ENCODE measurements at places on chromosomes 16 and 17.

DNA sequence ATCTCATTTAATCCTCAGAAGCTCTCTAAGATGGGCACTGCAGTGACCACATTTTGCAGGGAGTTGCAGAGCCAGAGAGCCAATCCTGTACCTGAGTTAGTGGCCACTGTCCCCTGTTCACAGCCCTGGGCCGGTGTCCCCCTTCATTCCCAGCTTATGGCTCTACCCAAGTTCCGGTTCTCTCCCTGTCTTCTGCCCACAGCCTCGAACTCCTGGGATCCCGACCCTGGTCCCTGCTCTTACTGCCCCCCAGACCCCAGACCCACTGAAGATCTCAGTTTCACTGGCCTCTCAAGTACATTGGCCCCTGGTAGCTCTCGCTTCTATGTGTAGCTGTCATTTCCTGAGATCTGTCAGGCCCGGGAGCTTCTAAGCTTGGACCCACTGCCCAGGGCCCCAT, 12.2 kb downstream of the ASGR2 start:
- no peak for DNase-seq

GRCh38 chr17:2551928-2552327, 40.2 kb upstream of the METTL16 start:
- no peak for DNase-seq

DNA sequence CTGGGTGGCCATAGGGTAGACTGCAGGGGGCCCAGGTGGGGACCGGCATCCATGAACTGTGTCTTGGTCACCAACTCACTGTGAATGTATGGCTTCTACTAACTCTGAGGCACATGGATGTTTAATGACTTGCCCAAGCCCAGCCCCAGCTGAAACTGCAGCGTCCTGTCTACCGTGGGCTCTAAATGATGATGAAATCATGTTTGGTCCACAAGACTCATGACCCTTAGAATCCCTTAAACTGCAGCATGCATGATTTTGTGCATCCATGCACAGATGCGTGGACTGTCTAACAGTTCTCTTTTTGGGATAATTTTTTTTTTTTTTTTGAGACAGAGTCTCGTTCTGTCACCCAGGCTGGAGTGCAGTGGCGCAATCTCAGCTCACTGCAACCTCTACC, 32.4 kb upstream of the CREBBP start:
- DNase-seq: no peak

DNA sequence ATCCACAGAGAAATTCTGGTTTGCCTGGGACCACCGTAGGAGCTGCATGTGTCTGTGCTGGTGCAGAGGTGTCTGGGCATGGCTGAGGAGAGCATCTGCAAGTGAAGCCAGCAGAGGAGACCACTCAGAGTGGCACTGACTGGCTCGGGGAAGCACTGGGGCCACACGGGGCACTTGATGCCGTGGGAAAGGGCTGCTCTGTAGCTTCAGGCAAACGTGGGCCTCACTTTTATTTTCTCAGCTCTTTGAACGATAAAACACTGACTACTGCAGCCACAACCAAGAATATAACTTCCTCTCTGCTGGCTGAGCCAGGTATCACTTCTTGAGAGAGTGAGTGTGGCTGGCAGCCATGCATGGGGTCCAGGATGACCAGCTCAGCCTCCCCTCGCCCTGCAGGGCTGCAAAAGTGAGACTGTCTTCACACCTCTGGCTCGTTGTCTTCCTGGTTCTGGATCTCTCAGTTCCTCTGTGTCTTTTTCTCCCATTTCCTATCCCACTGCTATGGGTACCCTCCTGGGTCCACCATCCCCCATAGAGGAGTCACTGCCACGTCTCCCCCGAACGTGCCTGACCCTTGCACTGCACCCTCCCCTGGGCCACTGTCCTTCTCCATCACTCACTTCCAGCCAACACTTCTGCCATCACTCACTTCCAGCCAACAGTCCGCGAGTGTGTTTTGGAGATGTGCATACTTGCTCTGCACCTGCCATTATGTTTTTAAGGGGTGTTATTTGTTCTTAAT, 201.4 kb upstream of the CHMP6 start:
- DNase-seq: no peak

DNA sequence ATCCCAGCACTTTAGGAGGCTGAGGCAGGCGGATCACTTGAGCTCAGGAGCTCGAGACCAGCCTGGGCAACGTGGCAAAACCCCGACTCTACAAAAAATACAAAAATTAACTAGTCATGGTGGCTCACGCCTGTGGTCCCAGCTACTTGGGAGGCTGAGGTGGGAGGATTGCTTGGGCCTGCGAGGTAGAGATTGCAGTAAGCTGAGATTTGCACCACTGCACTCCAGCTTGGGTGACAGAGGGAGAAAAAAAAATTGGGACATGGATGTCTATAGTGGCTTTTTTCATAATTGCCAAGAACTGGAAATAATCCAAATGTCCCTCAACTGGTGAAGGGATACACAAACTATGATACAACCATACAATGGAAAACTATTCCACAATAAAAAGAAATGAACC, 28.6 kb downstream of the OSBPL7 start:
- no peak for DNase-seq

DNA sequence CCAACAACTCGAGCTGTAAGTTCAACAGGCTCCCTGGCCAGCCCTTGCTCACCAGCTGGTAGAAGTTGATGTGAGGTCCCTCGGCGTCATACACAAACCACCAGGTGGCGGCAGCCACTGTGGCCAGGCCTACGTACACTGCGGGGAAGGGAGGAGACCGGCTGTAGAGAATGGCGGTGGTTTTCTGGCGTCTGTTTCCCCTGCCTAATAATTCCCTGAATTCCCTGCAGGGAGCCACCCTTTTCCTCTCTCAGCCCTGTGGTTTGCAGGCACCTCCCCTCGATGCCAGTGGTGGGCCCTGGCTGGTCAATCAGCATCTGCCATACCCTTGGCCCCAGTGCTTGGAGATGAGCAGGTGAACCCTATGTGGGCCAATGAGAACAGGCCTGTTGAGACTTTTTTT, 18.9 kb upstream of the P2RX1 start:
- DNase-seq: peak; percentile 64

DNA sequence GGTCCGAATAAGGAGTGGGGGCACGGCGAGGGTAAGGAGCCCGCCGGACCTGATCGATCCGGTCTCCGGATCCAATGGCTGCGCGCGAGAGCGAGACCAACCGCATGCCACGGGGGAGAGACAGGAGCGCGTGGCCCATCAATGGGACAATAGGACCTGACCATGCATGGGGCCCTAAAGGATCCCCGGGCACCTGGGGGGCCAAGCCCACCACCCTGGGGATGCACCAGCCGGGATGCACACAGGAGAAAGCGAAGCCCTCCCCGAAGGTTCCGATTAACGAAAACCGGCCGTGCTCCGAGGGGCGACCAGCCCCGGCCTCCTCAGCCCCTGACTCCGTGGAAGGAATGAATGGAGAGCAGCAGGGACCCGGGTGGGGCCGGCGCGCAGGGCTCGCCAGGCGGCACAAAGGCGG, 525 bp downstream of the JPT1 start:
- no peak for DNase-seq

DNA sequence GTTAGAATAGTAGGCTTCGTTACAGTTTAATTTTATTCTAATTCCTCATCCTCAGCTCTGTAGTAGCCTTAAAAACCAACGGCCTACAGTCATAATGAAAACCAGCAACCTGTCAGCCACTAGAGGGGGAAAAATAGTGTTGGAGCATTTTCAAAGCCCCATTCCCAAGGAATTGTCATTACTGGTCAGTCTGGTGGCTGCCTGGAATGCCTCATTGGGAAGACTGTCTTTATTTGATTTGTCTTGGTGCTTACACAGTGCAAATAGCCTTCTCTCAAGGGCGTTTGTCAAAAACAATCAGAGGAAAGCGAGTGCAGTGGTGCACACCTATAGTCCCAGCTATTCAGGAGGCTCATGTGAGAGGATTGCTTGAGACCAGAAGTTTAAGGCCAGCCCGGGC, 4.7 kb downstream of the LPCAT2 start:
- peak; percentile 41 for DNase-seq

- DNase-seq: peak; percentile 72
Measured at GRCh38 chr17:75864448-75864871, 9.3 kb upstream of the WBP2 start.

GRCh38 chr17:79991140-79991923, 44.3 kb downstream of the TBC1D16 start:
- peak; percentile 83 for DNase-seq

DNA sequence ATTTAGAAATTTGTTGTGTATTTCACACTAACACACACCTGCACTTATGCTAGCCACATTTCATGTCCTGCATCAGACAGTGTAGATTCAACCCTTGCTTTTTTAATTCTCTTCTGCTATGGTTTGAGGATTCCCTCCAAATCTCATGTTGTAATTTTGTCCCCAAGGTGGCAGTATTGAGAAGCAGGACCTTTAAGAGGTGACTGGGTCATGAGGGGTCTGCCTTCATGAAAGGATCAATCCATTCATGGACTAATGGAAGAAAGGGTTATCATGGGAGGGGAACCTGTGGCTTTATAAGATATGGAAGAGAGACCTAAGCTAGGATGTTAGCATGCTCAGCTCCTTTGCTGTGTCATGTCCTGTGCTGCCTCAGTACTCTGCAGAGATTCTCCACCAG, 1032.2 kb downstream of the CDH11 start:
- peak; percentile 63 for DNase-seq

DNA sequence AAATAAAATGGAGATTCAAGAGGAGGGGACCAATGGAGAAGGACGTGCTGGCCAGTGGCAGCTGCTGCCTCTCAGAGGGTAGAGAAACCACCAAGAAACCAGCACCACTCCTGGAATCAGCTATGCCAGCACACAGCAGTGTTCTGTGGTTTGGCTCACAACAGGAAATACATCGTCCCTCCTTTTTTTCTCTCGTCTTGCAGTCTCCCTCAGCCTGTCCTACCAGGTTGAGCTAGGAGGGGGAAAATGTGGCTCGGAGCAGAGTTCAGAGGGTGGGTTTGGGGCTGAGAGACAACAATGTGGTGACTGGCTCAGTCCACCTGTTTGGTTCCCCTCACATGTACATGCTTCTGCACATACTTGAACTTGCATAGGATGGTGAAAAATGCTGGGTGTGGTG, 19.9 kb upstream of the SLC16A5 start:
- no peak for DNase-seq

DNA sequence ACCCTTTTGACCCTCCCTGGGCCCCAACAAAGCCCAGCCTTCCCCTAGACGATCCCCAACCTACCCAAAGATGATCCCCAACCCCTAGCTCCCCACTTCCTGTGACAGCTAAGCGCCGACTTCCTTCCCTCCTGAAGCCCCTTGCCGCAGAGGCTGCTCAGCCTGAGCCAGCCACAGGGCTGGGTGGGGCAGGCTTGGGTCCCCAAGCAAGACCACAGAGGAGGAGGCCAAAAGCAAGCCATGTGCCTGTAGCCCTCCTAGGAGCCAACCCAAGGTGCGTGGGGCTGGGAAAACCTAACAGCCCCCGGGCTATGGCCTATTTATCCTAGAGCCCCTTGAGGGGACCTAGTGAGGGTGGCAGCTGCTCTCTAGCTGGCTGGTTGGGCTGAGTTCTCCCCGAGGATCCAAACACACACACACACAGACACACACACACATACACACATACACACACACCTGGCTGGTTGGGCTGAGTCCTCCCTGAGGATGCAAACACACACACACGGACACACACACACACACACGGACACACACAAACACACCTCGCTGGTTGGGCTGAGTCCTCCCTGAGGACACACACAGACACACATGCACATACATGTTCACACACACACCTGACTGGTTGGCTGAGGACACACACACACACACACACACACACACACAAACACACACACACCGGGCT, 4.8 kb downstream of the ARRB2 start:
- DNase-seq: no peak

GRCh38 chr17:68579194-68579927, 21.8 kb downstream of the FAM20A start:
- DNase-seq: no peak

- DNase-seq: no peak
Measured at GRCh38 chr17:40944531-40944930, 7.1 kb upstream of the KRT23 start.

- DNase-seq: no peak
Measured at GRCh38 chr17:72099919-72100318, 20.9 kb upstream of the SOX9 start.

GRCh38 chr17:6668727-6669425, 17.3 kb downstream of the C17orf100 start:
- no peak for DNase-seq

- no peak for DNase-seq
Measured at GRCh38 chr17:64611369-64611768, 50.7 kb downstream of the SMURF2 start.

DNA sequence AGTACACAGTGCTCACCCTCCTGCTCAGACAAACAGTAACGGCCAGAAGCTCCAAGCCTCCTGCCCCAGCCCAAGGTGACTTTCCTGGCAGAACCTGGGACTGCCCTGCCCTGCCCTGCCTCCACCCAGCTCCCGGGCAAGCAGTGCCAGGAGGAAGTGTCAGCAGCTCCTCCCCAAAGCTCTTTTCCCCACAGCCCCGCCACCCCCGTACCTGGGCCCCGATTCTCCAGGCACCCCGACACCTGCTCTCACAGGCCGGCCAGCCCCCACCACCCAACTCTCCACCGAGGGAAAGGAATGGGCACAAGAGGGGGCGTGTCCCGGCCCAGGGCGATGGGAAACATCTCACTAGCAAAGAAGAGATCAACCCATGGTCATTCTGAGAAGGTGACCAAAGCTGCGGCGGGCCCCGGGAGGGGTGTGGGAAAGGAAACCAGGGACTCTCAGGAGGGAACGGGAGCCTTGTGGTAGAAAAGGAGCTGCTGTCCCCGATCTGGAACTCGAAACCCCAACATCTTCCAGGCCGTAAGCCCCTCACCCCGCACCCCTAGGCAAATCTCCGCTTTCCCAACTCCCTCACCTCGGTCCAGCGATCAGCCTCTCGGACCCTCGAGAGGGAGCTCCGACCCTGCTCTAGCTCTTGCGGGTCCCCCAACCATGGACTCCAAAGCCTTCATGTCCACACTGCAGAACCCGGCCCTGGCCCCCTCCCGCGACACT, 1.2 kb downstream of the BCAR1 start:
- no peak for DNase-seq

GRCh38 chr17:8913879-8914278, 46.4 kb upstream of the PIK3R6 start:
- no peak for DNase-seq

DNA sequence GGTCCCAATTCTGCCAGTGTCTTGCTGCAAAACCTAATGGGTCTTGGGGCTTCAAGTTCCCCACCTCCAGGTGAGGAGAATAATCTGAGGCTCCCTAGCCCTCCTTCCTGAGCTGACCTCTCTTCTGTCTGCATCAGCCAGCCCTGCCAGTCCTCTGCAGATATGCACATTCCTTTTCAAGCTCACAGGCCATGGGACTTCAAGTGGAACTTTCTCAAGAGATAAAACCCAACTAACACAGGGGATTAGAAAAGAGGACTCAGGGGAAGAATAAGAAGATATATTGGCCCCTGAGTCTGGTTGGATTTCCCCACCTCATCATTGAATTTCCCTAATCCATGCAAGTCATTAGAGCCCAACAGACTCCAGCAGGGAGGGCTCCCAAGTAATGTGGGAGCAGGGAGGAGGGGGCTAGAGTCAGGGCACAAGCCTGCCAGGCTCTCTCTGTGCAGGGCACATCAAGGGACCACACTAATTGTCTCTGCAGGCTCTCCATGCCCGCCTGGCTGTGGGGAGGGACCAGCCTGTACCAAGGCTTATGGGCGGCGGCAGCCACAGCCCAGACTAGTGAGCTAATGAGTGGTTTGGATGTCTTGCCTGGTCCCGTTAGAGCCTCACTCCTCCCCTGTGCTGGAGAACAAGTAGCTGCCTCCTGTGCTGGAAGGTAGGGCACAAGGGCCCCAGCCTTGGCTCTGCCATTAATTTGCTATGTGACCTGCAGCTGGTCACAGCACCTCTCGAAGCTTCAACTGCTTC, 1.2 kb downstream of the KRT14 start:
- no peak for DNase-seq

All from fibroblast of skin of scalp (primary cell).